Stomach (tissue), 19 donors: ENCODE measurements at places on chromosomes 6 and 20. TPM values are rescaled to one million over a fixed set of nuclear protein-coding genes. Genes with fewer than 3 reads are reported as not detected.

DNA sequence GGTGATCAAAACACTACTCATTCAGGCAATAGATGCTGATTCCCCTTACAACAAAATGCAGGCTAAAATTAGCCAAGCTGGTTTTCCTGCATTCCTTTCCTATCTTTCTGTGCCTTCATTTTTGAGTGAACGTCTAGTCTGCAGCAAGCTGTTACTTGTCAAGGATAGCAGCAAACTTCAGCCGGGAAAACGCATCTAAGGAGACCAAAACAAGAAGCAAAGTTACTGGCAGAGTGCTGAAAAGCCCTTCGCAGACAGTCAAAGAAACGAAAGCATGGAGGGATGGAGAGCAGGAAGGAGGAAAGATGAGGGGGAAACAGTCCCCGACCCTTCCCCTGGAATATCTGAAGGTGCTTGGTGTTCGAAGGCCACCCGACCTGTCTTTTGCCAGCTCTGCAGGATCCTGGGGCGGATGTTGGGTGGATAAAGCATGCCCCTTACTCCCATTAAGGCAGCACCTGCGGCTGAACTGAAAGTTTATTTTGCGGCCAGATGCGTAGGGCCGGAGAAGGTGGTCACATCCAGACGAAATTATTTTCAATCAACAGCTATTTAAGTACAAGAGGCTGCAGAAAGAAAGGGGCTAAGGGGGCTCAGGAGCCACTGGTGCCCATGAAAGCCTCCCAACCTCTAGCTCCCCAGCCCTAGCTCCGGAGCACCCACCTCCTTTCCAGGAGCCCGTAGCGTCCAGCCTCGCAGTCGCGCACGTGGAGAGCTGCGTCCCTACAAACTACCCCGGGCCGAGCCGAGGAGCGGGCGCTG, 538 bp downstream of the FERMT1 start:
- no peak for DNase-seq

DNA sequence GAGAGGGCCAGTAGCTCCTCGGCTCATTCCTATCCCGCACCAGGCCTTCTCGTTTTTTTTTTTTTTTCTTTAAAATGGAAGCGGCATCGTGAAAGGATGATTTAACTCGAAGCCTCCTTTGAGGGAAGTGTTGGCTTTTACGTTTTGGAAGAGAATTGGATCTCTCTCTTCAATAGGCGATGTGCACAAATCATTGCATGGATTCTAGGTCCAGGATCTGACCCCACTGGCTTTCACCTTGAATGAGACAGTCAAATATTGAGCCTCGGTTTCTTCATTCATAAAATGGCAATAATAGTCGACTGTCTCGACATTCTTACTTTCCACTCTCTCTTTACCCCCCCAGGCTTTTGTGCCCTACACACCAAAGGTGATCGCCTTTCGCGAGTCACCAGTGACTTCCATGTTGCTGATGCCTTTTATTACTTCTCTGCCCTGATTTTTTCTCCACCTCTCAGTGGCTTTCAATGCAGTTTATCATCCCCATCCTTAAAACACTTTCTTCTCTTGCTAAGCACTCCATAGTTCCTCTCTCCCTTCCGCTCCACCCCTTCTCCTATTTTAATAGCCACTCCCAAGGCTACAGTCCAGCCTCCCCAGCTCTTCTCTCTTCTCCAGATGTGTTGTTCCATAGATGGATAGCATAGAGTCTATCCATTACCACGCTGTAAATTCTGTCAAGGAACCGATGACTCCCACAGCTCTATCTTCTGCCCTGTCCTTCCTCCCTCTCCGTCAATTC, 473 bp upstream of the DTNBP1 start:
- DNase-seq, result no peak

- peak; percentile 50 for DNase-seq
Measured at GRCh38 chr6:133730881-133731280, 158.0 kb upstream of the TCF21 start.

DNA sequence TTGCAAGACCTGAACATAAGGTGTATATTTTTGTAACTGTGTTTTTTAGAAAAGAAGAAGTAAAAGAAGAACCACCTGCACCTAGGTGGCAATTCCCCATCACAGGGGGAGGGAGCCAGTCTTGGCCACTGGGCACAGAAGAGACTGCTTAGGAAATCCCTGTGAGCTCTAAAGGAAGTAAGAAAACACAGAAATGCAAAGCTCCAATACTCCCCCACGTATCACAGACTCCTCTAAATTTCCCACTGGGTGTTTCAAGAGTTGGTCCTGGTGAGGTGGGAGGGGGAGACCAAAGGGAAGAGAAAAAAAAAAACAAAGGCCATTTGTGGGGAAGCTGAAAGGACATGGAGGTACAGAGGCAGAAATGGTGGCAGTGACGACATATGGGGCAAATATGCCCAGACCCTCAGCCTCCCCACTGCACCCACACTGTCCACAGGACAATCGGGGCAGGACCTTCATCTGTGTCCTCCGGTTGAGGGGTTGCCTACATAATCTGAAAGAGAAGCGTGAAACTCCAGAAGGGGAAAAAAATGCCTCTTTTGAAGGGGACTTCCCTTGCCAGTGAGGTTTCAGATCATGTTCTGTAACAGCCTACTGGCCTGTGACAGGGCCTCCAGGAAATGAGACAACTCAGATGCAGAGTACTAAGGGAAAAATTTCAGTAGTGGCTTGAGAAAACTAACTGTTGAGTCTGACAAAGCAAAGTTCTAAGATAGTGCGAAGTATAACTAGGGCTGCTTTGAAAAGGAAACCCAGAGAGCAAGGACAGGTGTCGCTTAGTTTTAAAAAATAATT, 226.2 kb upstream of the MARCKS start:
- DNase-seq, result peak; percentile 75

DNA sequence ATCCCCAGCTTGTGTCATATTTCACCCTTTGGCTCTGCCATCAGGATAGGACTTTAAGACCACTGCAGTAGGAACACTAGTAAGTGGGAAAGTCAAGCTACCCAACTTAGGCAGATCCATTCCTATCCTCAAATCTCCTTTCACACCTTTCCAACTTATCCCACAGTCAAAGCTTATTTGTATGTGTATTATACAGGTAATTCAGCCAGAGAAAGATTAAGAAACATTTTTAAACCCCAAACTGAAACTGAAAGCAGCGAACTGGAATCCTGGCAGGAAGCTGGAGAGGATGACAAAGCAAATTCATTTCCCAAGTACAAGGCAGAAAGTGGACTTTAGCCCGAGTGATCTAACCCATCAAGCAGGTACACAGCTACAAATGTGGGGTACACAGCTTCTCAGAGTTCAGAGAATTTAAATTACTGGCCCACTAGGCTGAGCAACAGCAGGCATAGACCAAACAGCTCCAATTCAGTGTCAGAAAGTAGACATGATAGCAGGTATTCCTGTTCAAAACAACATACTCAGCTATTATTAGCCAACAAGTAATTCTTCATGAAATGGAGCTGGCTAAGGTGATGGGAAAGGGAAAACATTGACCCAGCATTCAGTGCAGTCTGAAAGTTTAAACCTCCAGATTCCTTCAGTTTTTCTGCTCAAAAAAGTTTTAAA, 39.1 kb downstream of the ILRUN start:
- DNase-seq, result peak; percentile 61

DNA sequence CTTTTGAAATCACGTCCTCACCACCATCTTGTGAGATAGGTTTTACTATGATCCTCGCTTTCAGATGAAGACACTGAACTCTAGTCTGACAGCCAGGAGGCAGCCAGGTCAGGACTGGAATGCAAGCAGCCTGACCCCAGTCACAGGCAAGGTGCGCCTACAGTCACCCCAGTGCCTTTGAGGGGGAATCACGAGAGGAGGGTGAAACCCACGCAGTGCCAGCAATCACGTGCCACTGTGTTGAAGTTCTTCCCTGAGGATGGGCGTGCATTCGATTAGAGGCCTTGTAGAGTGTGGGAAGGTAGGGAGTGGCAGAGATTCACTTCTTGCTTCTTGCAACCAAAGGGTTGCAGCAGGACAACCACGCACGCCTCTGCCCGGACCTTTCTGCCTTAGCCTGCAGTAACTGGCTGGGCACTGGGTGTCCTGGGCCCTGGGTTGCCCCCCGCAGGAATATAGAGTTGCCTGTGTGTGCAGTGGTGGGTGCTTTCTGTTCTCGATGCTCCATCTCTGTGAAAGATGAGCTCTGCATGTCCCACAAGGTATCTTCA, 33.7 kb upstream of the IRF4 start:
- DNase-seq, result no peak

DNA sequence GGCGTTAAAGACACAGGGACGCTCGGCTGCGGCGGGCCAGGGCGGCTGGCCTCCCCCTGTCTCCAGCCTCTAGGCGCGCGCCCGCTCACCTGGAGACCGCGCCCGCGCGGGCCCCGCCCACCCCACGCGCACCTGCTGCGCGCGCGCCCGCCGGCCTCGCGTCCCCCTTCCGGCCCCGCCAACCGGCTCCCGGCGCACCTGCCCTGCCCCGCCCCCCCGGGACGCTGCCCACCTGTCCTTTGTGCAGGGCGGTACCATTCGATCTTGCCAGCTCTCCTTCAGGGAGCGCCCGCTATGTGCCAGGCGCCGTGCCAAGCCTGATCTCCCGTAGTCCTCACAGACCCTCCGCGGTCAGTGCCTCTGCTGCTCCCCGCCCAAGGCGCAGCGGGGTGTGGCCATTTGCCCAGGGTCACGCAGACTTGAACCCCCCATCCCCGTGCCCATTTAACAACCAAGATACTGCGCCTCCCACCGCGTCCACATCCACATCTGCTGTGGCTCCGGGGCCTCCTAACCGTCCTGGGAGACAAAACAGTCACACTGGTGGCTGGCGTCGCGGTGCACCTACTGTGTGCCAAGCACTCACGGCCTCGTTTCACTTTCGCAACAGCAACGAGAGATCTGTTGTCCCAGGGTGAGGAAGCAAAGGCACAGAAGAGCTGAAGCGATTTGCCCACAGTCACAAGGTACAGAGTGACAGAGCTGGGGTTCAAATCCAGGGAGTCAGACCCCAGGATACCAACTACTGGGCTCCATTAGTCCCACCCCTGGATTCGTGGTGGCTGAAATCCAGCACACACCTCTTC, 48.1 kb downstream of the NOL4L start:
- DNase-seq, result peak; percentile 90

DNA sequence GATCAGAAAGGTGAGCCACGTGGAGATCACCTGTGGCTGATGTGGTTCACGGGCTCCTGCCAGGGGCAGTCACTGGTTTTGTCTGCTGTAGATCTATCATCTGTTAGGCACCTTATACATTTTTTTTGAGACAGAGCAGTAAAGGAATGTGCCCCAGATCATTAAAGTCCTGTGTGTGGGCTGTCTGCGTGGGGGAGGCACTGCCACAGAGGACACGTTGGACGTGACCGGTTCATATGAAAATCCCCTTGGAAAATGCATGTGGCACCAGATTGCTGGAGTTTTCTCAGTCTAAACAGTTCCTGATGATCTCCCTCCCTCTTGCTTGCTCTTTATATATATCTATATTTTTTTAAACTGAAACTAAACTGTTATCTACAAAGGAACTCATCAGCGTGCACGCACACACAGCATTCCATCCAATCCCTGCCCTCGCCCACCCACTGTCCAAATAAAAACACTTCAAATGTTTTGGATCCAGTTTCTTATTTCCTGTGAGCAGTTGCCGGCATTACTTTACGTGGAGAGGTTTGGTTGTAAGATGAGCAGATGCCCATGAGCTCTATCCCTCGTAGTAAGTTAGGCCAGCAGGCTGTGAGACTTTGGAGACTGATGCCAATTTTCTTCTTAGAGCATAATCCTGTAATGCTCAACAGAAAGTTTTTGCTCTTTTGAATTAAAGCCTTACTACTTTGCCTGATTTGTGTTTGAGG, 161.6 kb upstream of the EXOC2 start:
- peak; percentile 52 for DNase-seq

- no peak for DNase-seq
Measured at GRCh38 chr6:23243854-23244253, 674.5 kb downstream of the HDGFL1 start.

GRCh38 chr20:19969106-19969505, 48.1 kb upstream of the NAA20 start:
- DNase-seq, result no peak

Gene TRIM15
- not detected for total RNA-seq

Gene NMBR
- not detected for total RNA-seq

Gene HLA-DMA
- 9.9 TPM for total RNA-seq

Gene TASP1
- 33.8 TPM for total RNA-seq

Gene PAX1
- not detected for total RNA-seq

Gene GINS1
- 5.8 TPM for total RNA-seq

Gene PBOV1
- total RNA-seq, result not detected

Gene CRISP3
- not detected for total RNA-seq

Gene MRPS18B
- 6.4 TPM for total RNA-seq
